Activated CD4-positive, alpha-beta memory T cell treated with anti-CD3 and anti-CD28 coated beads for 36 hours (primary cell): ENCODE measurements at places on chromosomes 3 and 15. TPM values are rescaled to one million over a fixed set of nuclear protein-coding genes. Genes with fewer than 3 reads are reported as not detected.

GRCh38 chr3:195544230-195544536 lies 1.1 kb upstream of the PPP1R2 start:
- DNase-seq: no peak
- no peaks in the 10 kb centered on the region for H3K27me3 ChIP-seq
- H3K27ac ChIP-seq: peak overlapping the region; percentile 84
- peak overlapping the region; percentile 90 for H3K4me3 ChIP-seq
- H3K36me3 ChIP-seq: peaks cover 15% of the 10 kb centered on the region
- H3K4me1 ChIP-seq: peaks cover 59% of the 10 kb centered on the region

DNAH12 gene
- total RNA-seq: 0.14 TPM

GLCE gene
- total RNA-seq: 4.4 TPM

- H3K27ac ChIP-seq: peak overlapping the region; percentile 44
- peaks cover 54% of the 10 kb centered on the region for H3K4me1 ChIP-seq
- DNase-seq: no peak
- no peaks in the 10 kb centered on the region for H3K27me3 ChIP-seq
These were observed 304.0 kb upstream of the CBLB start for GRCh38 chr3:106172780-106173179.

- H3K36me3 ChIP-seq: no peaks in the 10 kb centered on the region
- H3K27me3 ChIP-seq: no peaks in the 10 kb centered on the region
- H3K27ac ChIP-seq: no peak overlapping the region
- no peak for DNase-seq
- no peaks in the 10 kb centered on the region for H3K4me1 ChIP-seq
These were observed 708.4 kb upstream of the CBLB start for GRCh38 chr3:106577241-106577640.

DNA sequence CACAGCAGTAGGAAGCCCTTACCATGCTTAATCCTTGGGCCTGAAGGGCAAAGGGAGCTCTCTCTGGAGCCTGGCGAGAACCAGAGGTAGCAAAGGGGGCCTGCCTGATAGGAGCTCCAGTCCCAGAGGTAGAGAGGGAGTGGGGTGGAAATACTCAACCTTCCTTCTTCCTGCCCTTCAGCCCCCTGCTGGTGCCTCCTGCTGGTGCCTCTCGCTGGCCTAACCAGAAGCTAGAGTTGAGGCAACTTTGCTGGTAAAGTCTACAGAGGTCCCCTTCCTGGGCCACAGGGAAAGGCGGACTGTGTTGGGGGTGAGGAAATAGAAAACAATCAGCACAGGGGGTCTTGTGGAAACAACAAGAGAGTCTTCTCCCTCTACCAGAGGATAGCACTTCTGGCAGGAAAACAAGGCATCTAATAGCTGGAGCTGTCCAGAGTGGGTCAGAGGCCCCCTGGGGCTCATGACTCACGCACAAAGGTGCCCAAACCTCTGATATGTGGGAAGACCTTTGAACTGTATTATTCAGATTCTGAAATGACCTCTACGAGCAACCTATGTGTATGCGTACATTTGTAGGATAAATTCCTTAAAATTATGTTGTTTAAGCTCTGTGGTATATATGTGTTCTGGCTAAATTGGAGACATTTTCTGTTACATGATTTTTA lies 133.9 kb downstream of the LRRC28 start:
- H3K27me3 ChIP-seq: no peaks in the 10 kb centered on the region
- peaks cover 14% of the 10 kb centered on the region for H3K36me3 ChIP-seq
- H3K4me3 ChIP-seq: no peak overlapping the region
- H3K4me1 ChIP-seq: peaks cover 14% of the 10 kb centered on the region
- no peak for DNase-seq
- H3K27ac ChIP-seq: no peak overlapping the region

DISP2 gene
- total RNA-seq: 0.05 TPM

DNA sequence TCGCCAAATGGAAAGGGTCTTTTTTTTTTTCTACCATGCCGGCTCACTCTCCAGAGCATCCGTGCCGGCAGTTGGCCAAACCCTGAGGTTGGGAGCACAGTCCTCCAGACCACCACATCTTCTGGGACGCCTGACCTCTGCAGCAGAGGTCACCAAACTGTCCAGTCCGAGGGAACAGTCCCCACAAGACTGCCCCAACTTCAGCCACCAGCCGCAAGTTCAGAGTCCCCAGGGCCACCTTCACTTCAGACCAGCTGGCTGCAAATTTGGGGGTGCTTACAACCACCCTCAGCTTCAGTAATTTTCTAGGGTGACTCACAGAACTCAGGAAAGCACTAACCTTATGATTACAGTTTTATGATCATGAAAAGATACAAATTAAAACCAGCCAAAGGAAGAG lies 28.9 kb downstream of the PLA2G4D start:
- no peak overlapping the region for H3K4me3 ChIP-seq
- DNase-seq: no peak
- H3K36me3 ChIP-seq: peaks cover 7% of the 10 kb centered on the region
- peaks cover 16% of the 10 kb centered on the region for H3K27me3 ChIP-seq
- no peaks in the 10 kb centered on the region for H3K4me1 ChIP-seq
- no peak overlapping the region for H3K27ac ChIP-seq

GRCh38 chr15:48440084-48440483 lies 108.9 kb downstream of the DUT start:
- H3K4me3 ChIP-seq: no peak overlapping the region
- H3K27me3 ChIP-seq: peaks cover 3% of the 10 kb centered on the region
- no peaks in the 10 kb centered on the region for H3K4me1 ChIP-seq

GRCh38 chr15:99109555-99110021 lies 4.7 kb downstream of the SYNM start:
- no peaks in the 10 kb centered on the region for H3K36me3 ChIP-seq
- DNase-seq: no peak
- H3K27ac ChIP-seq: no peak overlapping the region
- H3K4me3 ChIP-seq: no peak overlapping the region
- H3K27me3 ChIP-seq: peaks cover 11% of the 10 kb centered on the region

GRCh38 chr3:114841515-114841914 lies 305.6 kb downstream of the ZBTB20 start:
- no peak for DNase-seq
- peaks cover 8% of the 10 kb centered on the region for H3K36me3 ChIP-seq
- H3K4me3 ChIP-seq: no peak overlapping the region
- H3K27me3 ChIP-seq: no peaks in the 10 kb centered on the region
- no peak overlapping the region for H3K27ac ChIP-seq

DNA sequence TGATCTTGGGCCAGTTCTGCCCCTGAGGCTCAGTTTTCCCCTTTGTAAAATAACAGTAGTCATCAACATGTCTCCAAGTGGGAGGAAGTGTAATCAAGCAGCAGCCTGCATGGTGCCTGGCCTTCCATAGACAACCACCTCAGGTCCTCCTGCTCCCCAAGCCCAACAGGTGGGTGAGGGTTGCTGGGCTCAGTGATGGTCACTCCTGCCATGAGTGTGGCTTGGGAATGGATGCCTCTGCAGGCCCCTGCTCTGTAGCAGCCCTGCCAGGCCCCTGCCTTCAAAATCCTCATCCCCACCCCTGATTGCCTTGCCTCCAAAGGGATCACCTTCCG lies 59.1 kb upstream of the SLC6A1 start:
- no peak overlapping the region for H3K4me3 ChIP-seq
- H3K36me3 ChIP-seq: no peaks in the 10 kb centered on the region
- no peak overlapping the region for H3K27ac ChIP-seq
- H3K27me3 ChIP-seq: no peaks in the 10 kb centered on the region

DNA sequence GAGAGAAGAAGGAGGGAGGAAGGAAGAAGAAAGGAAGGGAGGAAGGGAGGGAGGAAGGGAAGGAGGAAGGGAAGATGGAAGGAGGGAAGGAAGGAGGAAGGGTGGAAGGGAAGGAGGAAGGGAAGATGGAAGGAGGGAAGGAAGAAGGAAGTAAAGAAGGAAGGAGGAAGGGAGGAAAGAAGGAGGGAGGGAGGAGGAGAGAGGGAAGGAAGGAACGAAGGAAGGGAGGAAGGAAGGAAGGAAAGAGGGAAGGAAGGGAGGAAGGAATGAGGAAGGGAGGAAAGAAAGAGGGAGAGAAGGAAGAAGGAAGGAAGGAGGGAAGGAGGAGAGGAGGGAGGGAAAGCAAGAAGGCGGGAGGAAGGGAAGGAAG lies 31.8 kb upstream of the ALDH1L1 start:
- H3K27ac ChIP-seq: no peak overlapping the region
- H3K4me3 ChIP-seq: no peak overlapping the region
- DNase-seq: no peak
- peaks cover 62% of the 10 kb centered on the region for H3K27me3 ChIP-seq
- no peaks in the 10 kb centered on the region for H3K36me3 ChIP-seq

GRCh38 chr15:81281766-81282605 lies 42.0 kb downstream of the STARD5 start:
- no peak overlapping the region for H3K27ac ChIP-seq
- DNase-seq: no peak
- H3K4me3 ChIP-seq: no peak overlapping the region
- H3K36me3 ChIP-seq: peaks cover 3% of the 10 kb centered on the region
- no peaks in the 10 kb centered on the region for H3K27me3 ChIP-seq
- H3K4me1 ChIP-seq: peaks cover 41% of the 10 kb centered on the region

DNA sequence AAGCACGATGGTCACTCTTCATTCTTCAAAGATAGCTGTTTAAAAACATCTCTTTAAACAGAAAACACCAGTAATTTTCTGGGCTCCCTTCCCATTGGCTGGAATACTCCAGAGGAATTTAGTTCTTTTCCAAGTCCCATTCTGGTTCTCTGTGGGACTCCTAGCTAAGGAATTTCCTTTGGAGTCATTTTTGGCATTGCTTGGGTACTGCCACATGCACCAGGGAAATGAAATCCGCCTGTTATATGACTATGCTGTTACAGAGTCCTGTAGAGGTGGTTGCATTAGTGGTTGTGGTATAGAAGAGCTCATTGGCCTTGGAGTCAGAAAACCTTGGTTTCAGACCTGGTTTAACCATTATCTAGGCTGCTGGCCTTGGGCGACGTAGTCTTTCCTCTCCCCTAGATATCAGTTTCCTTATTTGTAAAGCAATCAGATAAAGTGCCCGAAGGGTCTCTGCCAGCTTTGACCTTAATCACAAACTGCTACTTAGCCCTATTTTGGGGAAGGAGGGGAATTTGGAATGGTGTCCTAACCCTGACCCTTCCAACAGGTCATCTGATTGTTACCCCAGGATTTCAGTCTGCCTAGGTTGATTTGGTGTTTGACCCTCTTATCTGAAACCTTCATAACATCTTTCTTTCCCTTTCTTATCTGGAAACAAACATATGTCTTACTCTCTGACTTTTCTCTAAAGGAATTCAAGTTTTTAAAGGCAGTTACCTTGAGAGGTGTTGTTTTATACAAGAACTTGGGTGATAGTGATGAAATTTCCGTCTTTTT lies 13.4 kb downstream of the RTP1 start:
- H3K27me3 ChIP-seq: no peaks in the 10 kb centered on the region
- no peak overlapping the region for H3K4me3 ChIP-seq
- no peak for DNase-seq
- H3K36me3 ChIP-seq: no peaks in the 10 kb centered on the region
- H3K4me1 ChIP-seq: no peaks in the 10 kb centered on the region

GRCh38 chr3:115217678-115218451 lies 70.8 kb upstream of the ZBTB20 start:
- H3K4me3 ChIP-seq: no peak overlapping the region
- no peak overlapping the region for H3K27ac ChIP-seq
- DNase-seq: no peak
- H3K27me3 ChIP-seq: peaks cover 2% of the 10 kb centered on the region
- H3K36me3 ChIP-seq: peaks cover 2% of the 10 kb centered on the region

TICRR gene
- 16.8 TPM for total RNA-seq

GRCh38 chr3:58482917-58483636 lies 8.8 kb upstream of the KCTD6 start:
- H3K4me3 ChIP-seq: no peak overlapping the region
- peaks cover 4% of the 10 kb centered on the region for H3K4me1 ChIP-seq
- DNase-seq: no peak
- H3K27me3 ChIP-seq: no peaks in the 10 kb centered on the region
- H3K36me3 ChIP-seq: no peaks in the 10 kb centered on the region

DNA sequence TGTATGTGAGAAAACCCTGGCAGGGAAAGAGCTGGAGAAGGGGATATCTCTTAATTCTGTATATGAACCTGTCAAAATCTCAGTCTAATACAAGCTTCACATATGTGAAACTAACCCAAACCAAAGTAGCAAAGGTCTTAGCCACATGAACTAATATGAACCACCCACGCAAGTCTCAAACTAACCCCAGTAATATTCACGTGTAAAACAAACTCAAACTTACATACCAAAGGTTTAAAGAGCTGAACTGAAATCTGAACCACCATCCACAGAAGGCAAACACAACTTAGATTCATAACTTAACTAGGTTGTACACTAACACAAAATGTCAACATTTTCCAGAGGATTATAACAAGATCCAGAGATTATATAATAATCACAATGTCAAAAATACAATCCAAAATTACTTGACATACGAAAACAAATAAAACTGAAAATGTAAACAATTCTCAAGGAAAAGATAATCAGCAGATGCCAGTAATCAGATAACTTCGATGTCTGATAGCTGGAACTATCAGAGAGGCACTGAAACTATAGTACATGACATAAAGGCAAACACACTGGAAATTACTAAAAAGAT lies 64.1 kb downstream of the VPS13C start:
- no peaks in the 10 kb centered on the region for H3K27me3 ChIP-seq
- no peak overlapping the region for H3K4me3 ChIP-seq
- peaks cover 35% of the 10 kb centered on the region for H3K36me3 ChIP-seq
- DNase-seq: no peak

- H3K36me3 ChIP-seq: peaks cover 41% of the 10 kb centered on the region
- H3K27me3 ChIP-seq: no peaks in the 10 kb centered on the region
- no peak overlapping the region for H3K4me3 ChIP-seq
These were observed 3.6 kb upstream of the EFCAB12 start for GRCh38 chr3:129432036-129432435.

PTX3 gene
- total RNA-seq: not detected

GRCh38 chr3:184077881-184078280 lies 19.0 kb upstream of the HTR3E start:
- H3K27me3 ChIP-seq: peaks cover 2% of the 10 kb centered on the region
- H3K27ac ChIP-seq: no peak overlapping the region
- DNase-seq: no peak
- no peaks in the 10 kb centered on the region for H3K4me1 ChIP-seq
- no peaks in the 10 kb centered on the region for H3K36me3 ChIP-seq
- no peak overlapping the region for H3K4me3 ChIP-seq

TRAIP gene
- total RNA-seq: 22.7 TPM

SAMMSON gene
- total RNA-seq: not detected

DNA sequence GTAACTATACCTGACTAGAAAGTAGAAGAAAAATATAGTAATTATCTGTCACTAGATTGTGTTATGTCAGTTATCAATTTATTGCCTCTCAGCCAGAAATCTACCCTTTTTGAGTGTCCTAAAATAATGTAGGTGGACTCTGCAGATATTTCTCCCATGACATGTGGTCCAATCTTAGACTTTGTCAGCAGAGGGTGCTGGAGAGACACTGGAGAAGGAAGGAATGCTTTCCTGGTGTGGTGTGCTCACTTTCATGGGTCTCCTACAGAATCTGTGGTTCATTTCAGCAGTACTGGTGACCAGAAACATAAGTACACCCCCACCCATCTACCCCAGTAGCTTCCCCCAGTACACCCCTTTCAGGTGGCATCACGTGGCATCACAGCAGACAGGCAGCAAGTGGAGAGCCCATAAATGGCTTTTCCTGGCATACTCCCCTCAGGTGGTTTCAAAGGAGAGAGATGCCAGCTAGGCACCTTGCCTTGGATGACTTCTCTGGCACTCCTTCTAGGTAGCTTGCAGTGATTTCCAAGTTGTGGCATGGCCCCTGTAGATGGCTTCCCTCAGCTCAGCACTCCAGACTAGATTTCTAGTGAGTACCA lies 114.7 kb downstream of the GADL1 start:
- no peak for DNase-seq
- no peaks in the 10 kb centered on the region for H3K4me1 ChIP-seq
- no peaks in the 10 kb centered on the region for H3K36me3 ChIP-seq
- no peak overlapping the region for H3K4me3 ChIP-seq

CHST2 gene
- total RNA-seq: 4.5 TPM

- H3K4me3 ChIP-seq: no peak overlapping the region
- H3K36me3 ChIP-seq: no peaks in the 10 kb centered on the region
- H3K27ac ChIP-seq: no peak overlapping the region
- H3K27me3 ChIP-seq: peaks cover 7% of the 10 kb centered on the region
- no peaks in the 10 kb centered on the region for H3K4me1 ChIP-seq
- no peak for DNase-seq
These were observed 307.9 kb upstream of the ROPN1 start for GRCh38 chr3:124299831-124300230.
